ENCODE measurements at places on chromosomes 5 and 9.
A peak's percentile ranks its signal among the peaks of the same experiment; 100 is the strongest.

- no peak for DNase-seq
Measured at GRCh38 chr9:74942801-74943200, 9.9 kb downstream of the C9orf40 start.

GRCh38 chr5:112210430-112211005 is 208.6 kb downstream of the EPB41L4A start:
- DNase-seq = peak; percentile 60

DNA sequence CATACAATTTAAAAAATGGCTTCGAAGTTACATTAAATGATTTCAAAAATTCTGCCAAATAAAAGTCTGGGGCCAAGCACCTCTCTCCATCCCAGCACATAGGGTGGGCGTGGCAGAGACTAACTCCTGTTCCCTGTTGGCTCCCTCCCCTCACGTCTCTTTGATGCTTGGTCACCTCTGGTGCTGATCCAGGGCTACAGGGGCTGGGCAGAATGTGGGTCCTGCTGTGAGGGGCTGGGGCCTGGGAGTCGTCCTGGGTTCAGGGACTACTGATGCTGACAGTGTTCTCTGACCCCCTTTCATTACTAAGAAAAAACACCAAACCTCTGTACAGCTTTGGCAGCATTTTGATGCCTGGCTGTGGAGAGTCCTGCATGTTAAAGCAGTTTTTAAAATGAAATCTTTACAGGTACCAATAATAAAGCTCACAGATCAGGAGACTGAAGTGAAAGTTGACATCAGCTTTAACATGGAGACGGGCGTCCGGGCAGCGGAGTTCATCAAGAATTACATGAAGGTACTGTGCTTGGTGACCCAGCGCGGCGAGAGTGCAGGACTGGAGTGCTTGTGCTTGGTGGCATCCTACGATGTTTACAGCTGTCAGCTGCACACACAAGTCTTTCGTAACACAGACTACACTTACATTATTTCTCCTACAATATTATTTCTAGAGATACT is 29.0 kb downstream of the TENT4A start:
- DNase-seq = no peak

- DNase-seq = no peak
Measured at GRCh38 chr5:110562191-110562590, 164.3 kb downstream of the TMEM232 start.

GRCh38 chr9:114627553-114627952 is 16.5 kb downstream of the TMEM268 start:
- no peak for DNase-seq

DNA sequence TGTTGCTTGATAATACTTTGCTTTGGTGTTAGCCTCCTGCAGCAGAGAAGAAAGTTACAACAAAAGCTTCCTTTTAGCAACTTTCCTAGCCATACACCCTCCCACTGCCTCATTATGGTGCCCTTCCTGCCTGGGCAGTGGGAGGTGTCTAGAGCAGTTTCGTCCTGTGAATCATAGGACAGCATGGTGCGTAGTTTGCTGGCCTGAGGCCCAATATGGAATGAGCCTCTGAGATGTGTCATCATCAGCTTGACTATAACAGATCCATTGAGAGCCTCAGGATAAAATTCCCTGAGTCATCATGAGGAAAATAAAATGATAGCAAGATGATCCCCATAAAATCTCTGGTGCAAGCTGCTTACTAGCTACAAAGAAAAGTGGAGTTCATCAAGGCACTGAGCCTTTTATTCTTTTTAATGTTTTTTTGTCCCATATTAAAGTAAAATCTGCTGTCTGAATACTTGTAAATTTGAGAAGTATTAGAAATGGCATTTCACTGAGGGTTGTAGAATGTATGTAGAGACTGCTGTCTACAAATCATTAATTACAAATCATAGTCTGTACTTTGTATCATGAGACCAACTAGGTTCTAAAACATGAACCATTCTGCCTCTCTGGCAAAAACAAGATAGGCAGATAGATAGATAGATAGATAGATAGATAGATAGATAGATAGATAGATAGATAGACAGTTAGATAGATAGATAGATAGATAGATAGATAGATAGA is 303.0 kb upstream of the PDE4D start:
- DNase-seq = no peak

- DNase-seq = no peak
Measured at GRCh38 chr5:58075907-58076306, 384.0 kb downstream of the PLK2 start.

GRCh38 chr5:108467563-108467962 is 85.7 kb upstream of the FBXL17 start:
- DNase-seq = no peak

DNA sequence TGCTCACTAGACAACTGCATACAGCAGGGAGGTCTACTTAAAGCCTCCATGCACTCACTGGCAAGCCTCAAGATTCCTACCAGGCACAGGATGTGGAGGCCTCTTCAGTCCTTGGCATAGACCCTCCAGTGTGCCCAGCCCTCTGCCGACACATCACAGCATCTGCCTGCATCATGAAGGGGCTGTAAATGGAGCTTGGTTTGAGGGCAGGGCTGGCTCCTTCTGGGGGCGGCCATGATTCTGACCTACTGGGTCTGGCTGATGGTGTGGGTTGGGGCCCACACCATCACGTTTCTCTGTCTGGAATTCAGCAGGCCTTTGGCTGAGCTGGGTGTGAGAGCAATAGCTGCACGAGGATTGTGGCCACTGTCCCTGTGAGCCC is 84.9 kb upstream of the SHB start:
- DNase-seq = no peak

- no peak for DNase-seq
Measured at GRCh38 chr9:70340572-70340971, 73.9 kb downstream of the KLF9 start.

DNA sequence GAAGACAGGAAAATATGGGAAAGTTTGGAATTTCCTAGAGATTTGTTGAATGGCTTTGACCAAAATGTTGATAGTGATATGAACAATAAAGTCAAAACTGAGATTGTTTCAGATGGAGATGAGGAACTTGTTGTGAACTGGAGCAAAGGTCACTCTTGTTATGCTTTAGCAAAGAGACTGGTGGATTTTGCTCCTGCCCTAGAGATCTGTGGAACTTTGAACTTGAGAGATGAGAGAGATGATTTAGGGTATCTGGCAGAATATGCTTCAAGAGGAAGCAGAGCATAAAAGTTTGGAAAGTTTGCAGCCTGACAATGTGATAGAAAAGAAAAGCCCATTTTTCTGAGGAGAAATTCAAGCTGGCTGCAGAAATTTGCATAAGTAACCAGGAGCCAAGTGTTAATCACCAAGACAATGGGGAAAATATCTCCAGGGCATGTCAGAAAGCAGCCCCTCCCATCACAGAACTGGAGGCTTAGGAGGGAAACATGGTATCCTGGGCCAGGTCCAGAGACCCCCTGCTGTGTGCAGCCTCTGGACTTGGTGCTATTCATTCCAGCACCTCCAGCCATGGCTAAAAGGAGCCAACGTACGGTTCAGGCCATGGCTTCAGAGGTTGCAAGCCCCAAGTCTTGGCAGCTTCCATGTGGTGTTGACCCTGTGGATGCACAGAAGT is 114.3 kb upstream of the STARD4 start:
- no peak for DNase-seq

GRCh38 chr9:134088063-134088725 is 20.4 kb upstream of the BRD3 start:
- DNase-seq = no peak

- DNase-seq = no peak
Measured at GRCh38 chr9:100033877-100034551, 64.8 kb downstream of the ERP44 start.

- DNase-seq = no peak
Measured at GRCh38 chr9:93686127-93686879, 109.9 kb downstream of the PHF2 start.

DNA sequence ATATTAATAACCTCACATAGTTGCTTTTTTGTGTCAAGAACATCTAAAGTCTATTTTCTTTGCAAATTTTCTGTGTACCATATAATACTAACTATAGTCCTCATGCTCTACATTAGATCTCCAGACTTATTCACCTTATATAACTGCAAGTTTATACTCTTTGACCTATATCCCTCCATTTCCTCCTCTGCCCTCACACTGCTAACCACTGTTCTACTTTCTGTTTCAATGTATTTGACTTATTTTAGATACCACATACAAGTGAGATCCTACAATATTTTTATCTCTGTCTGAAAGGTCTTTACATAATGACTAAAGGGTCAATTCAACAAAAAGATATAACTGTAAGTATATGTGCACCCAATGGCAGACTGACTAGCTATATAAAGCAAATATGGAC is 789.7 kb upstream of the ZNF608 start:
- no peak for DNase-seq

- peak; percentile 96 for DNase-seq
Measured at GRCh38 chr9:79256691-79257213, 315.0 kb upstream of the TLE4 start.

GRCh38 chr5:132387640-132388117 is 18.2 kb downstream of the SLC22A5 start:
- DNase-seq = peak; percentile 13

GRCh38 chr5:14148890-14149671 is 5.9 kb downstream of the TRIO start:
- DNase-seq = no peak

- DNase-seq = no peak
Measured at GRCh38 chr5:38720554-38721361, 125.1 kb upstream of the OSMR start.

- DNase-seq = no peak
Measured at GRCh38 chr5:172280929-172281328, 2.6 kb downstream of the UBTD2 start.

GRCh38 chr9:78676623-78677022 is 379.7 kb downstream of the PSAT1 start:
- DNase-seq = no peak

DNA sequence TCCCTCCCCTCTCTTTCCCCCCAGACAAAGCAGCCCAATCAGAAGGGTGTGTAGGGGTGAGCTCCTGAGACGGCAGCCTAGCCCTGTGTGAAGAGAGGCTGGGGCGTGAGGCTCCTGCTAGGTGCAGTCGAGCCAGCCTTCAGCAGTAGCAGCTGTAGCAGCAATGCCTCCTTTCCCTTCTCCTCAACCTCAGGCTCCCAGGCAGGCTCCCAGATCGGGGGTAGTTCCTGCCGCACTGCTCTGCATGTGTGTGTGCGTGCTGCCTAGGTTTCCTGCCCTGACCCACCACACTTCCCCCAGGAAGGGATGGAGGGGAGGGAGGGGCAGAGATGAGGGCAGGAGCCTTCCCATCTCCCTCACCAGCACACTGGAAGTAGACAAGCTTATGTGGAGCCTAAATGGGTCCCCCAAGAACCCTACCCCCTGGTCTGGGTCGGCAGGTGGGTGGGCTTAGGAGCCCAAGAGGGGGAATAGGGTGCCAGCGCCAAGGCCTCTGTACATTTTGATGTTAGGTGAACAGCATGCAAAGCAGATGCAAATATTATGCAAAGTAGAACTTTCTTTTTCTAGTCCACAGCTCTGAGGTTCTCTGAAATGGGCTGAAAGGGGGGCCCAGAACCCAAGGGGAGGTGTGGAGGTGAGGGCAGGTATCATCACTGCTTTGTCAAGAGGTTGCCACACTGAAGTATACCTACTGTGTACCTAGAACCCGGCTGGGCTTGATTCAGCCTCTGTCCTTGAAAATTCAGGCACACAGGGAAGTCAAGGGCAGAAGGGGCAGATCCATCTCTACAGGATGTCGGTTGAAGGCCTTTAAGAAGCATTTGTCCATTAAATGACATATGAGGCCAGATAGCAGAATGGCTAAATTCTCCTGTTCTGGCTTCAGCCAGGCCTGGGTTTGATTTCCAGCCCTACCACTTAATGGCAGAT is 57.8 kb downstream of the CXXC5 start:
- no peak for DNase-seq

DNA sequence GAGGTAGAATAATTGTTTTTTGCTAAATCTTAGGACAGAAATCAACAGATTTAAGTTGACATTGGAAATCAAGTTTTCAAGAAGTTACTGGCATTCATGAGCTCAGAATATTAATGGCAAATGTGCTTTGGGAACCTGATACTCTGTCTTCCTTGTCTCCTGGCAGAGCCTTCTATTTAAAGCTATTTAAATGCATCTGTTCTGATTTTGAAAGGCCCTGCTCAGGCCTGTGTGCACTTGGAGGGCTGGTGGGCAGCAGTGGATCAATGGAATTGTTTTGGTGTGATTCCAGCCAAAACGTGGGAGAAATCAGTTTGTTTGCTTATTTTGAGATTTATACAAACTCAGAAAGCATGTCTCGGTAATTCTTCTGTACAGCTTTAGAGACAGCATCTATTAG is 38.5 kb downstream of the FBXL7 start:
- no peak for DNase-seq

- DNase-seq = no peak
Measured at GRCh38 chr5:24363789-24364481, 280.8 kb downstream of the CDH10 start.

DNA sequence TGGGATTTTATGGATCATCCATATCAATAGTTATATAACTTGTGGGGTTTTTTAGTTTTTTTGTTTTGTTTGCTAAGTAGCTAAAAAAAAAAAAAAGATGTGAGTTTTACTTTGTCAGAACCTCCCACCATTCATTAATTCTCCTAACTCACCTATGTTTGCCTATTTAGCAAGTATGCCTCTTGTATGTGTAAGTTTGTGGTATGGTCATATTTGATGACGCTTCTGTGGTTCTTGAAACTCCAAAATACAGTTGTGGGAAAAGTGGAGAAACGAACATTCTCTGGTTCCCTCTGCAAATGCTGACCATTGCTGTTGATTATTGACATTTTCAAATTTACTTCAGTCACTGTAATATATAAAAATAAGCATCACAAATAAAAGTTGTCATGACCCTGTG is 75.7 kb downstream of the PBX3 start:
- DNase-seq = no peak

GRCh38 chr5:143056339-143056704 is 286.1 kb downstream of the ARHGAP26 start:
- DNase-seq = no peak

GRCh38 chr9:25864509-25864908 is 186.3 kb upstream of the TUSC1 start:
- no peak for DNase-seq

DNA sequence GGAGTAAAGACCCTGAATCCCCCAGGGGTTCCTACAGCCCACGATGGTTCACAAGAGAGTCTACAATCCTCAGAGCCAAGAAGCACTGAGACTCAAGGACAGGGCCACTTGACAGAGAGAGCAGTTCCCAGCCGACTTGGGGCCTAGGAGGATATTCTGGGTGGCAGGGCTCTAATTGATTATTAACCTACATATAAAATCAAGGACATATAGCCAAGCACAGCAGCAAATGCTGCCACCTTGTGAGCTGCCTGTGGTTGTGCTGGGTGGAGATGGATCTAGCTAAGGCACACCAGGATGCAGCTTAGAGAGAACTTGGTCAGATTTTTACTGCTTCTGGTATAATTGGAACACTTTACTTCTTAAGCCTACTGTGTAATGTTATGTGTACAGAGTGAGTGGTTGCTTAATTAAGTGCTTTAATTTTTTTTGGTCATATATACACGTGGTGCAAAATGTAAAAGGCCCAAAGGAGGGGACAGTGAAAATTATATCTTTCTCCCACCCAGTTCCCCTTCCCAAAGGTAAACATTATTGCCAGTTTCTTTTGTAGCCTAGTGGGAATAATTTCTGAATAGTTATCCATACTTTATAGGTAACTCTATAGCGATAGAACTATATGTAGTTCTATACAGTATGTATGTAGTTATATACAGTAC is 78.8 kb downstream of the F2RL2 start:
- DNase-seq = no peak

GRCh38 chr5:171596391-171596878 is 177.0 kb downstream of the FGF18 start:
- no peak for DNase-seq

GRCh38 chr5:132480042-132480441 is 10.5 kb downstream of the IRF1 start:
- no peak for DNase-seq

- no peak for DNase-seq
Measured at GRCh38 chr9:12880406-12881015, 105.7 kb downstream of the LURAP1L start.

Data from NCI-H1417 (cell line).